ENCODE measurements at places on chromosomes 7 and 10. TPM values are rescaled to one million over a fixed set of nuclear protein-coding genes. Genes with fewer than 3 reads are reported as not detected.

GIMAP7 gene
- total RNA-seq: 4.4 TPM

COL13A1 gene
- total RNA-seq: 0.48 TPM

LRRC17 gene
- total RNA-seq: 0.83 TPM

CPED1 gene
- total RNA-seq: 34.6 TPM

FZD1 gene
- total RNA-seq: 2.0 TPM

HOXA1 gene
- 0.08 TPM for total RNA-seq

NOM1 gene
- 7.2 TPM for total RNA-seq

AKR1C4 gene
- 292 TPM for total RNA-seq

PIK3CG gene
- 0.73 TPM for total RNA-seq

SEMA3D gene
- total RNA-seq: 0.25 TPM

ADCYAP1R1 gene
- total RNA-seq: 0.65 TPM

AGK gene
- 8.7 TPM for total RNA-seq

TWIST1 gene
- not detected for total RNA-seq

SUN3 gene
- not detected for total RNA-seq

RHBDD2 gene
- 32.9 TPM for total RNA-seq

MYH16 gene
- total RNA-seq: not detected

LGI1 gene
- 0.75 TPM for total RNA-seq

SPDYE1 gene
- total RNA-seq: not detected

PRSS1 gene
- total RNA-seq: 19.7 TPM

EEPD1 gene
- total RNA-seq: 10.3 TPM

TMEM243 gene
- 2.6 TPM for total RNA-seq

SLC29A4 gene
- 2.9 TPM for total RNA-seq

BTAF1 gene
- 16.0 TPM for total RNA-seq

UCMA gene
- total RNA-seq: not detected

TNS3 gene
- 47.2 TPM for total RNA-seq

NPFFR1 gene
- total RNA-seq: not detected

C10orf71 gene
- total RNA-seq: not detected

SYNPO2L gene
- not detected for total RNA-seq

TASOR2 gene
- 20.2 TPM for total RNA-seq

NPSR1 gene
- total RNA-seq: not detected

AMPH gene
- 1.1 TPM for total RNA-seq

C7orf33 gene
- total RNA-seq: not detected

AQP1 gene
- total RNA-seq: 16.6 TPM

EFCAB10 gene
- total RNA-seq: not detected

DEPP1 gene
- total RNA-seq: 6.8 TPM

SPDYE9 gene
- not detected for total RNA-seq

PON3 gene
- 256 TPM for total RNA-seq

NME8 gene
- total RNA-seq: not detected

USP6NL gene
- total RNA-seq: 9.0 TPM

PRSS37 gene
- not detected for total RNA-seq

C10orf88 gene
- 1.9 TPM for total RNA-seq

CABCOCO1 gene
- total RNA-seq: not detected

ZCCHC24 gene
- 30.5 TPM for total RNA-seq

NSMCE4A gene
- 31.6 TPM for total RNA-seq

SCIN gene
- total RNA-seq: 0.30 TPM

CPA5 gene
- total RNA-seq: not detected

CCDC3 gene
- total RNA-seq: 5.3 TPM

GPNMB gene
- 5.0 TPM for total RNA-seq

DMTF1 gene
- 14.8 TPM for total RNA-seq
